ENCODE measurements at places on chromosomes 5 and 9.

- no peak for DNase-seq
Observed at GRCh38 chr5:142727735-142728047, 41.8 kb upstream of the FGF1 start.

DNA sequence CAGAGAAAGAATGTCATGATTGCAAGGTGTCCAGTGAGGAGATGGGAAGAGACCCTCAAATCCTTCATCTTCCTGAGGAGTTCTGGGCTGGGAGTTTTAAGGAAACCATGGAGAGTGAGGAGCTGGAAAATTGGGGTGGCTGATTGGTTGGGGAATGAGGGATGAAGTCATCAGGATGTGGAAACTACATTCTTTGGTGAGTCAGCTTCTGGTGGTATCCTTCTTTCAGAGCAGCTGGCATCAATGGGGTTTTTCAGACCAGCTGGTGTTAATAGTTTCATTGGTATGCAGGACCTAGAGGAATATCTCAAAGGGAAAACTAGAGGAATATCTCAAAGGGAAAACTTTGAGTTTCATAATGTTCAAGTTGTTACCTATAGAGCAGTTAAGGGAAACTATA lies 45.2 kb downstream of the RNF180 start:
- DNase-seq, result no peak

DNA sequence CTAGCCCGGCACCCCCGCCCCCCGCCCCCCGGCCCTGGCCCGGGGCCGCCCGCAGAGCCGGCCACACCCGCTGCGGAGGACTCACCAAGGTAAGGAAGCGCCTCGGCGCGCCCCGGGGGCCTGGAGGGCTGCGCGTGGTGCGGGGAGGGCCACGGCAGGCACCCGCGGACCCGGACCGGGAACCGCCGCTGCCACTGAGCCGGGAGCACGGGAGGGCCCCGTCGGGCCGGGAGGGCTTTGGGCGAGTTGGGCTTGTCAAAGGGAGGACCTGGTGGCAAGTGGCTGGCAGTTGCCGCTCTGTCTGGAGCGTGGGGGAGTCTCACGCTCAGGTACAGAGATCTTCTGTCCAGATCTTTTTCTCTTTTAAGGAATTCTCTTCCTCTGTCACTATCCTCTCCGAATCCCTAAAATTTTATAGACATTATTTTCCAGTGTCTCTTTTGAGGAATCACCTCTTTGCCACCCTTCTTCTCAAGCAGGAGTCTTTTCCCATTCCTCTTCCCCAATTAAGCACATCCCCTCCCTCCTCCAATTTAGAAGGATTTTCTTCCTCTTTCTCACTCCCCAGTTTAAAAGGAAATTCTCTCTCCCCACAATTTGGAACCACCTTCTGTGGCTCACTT lies 11.3 kb upstream of the LHX2 start:
- DNase-seq, result no peak

- DNase-seq, result no peak
Observed at GRCh38 chr5:134103397-134103796, 11.1 kb upstream of the TCF7 start.

- DNase-seq, result no peak
Observed at GRCh38 chr5:123813264-123813663, 301.3 kb downstream of the CSNK1G3 start.

DNA sequence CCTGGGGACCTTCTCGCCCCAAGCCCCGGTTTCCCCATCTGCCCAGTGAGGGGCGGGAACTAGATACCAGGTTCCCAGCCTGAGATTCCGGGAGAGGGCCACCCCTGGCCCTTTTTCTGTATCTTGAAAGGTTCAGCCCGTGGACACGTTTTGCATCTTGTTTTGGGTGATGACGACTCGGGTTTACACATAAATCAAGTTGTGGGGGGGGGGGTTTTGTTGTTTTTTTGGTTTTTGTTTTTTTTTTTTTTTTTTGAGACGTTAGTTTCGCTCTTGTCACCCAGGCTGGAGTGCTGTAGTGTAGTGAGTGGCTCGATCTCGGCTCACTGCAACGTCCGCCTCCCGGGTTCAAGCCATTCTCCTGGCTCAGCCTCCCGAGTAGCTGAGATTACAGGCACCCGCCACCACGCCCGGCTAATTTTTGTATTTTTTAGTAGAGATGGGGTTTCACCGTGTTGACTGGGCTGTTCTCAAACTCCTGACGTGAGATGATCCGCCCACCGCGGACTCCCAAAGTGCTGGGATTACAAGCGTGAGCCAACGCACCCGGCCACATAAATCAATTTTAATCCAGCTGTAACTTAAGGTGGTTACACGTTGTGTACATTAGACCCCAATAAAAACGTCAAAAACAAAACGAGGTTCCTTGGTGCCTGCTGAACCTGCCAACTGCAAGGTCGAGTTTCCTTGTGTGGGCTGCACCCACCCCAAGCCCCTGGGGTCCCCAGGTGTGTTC lies 1.1 kb upstream of the BRD3 start:
- DNase-seq, result no peak

GRCh38 chr9:108377382-108377781 lies 478.4 kb downstream of the ACTL7B start:
- no peak for DNase-seq

DNA sequence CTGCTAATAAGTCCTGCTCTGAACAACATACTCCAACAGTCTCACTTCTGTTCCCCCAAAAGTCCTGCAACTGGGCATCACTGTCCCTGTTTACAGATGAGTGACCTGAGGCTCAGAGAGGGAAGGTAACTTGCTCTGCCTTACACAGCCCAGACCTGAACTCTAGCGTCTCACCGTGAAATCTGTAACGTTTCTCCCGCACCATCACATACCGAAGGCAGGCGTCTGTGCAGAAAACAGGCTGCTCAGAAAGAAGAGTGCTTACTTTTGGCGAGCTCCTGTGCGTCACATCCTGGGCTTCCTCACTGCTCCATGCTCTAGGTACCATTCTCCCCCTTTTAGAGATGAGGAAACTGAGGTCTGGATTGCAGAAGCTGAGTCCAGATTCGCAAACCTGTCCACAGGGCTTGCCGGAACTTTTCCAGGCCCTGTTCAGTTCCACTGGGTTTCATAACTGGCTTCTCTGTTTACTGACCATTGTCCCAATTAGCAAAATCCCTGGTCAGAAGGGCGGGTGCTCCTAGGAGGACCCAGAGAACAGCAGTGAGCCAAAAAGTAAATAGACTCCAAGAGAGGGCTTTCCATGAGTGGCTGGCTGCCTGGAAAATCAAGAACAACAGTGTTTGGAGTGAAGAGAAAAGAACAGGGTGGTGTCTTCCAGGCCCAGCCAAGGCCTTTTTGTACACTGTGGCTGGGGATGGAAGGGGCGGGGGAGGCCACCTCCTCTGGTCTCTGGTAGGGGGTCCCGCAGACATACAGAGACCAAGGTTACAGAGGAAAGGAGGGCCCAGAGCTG lies 27.1 kb downstream of the GSN start:
- no peak for DNase-seq

DNA sequence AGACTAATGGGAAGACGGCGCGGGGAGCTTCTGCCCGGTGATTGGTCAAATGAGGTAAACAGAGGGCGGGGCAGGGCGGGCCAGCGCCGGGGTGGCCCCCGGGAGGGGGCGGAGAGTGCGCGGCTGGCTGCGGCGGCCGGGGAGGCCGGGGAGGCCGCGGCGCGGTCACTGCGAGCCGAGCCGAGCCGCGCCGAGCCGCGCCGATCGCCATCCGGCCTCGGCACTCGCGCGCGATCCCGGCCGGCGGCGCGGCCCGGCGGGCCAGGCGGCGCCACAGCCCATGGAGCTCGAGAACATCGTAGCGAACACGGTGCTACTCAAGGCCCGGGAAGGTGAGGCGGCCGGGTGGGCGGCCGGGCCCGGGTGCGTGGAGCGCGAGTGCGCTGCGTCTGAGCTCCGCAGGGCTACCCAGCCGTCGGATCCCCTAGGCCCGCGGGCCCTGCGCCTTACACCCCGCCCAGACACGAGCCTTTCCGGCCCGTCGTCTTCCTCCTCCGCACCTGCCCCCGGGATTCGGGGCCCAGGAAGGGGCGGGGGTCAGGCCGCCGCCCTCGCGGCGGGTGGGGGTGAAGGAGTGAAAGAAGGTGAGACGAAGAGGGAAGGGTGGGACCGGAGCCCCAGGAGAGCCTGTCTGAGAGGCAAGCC lies at the start of gene GRK6:
Gene GRK6 (plus strand): TSS at position 111 of the 645 bp plus-strand sequence. CDS start 170 bp downstream, at position 281.
- DNase-seq, result no peak

DNA sequence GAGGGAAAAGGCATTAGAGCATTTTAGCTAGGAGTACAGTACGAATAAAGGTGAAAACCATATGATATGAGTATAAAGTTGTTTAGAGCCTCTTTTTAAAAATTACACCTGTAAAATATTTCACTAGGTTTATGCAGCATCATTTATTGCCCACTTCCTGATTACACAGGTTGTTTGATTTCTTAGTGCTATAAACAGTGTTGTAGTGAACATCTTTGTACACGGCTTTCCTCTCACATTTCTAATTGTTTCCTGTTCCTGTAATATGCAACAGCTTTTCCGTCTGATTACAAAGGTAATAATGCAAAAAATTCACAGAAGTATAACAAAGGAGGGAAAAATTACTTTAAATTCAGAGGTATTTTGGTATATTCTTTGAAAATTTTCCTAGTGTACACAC lies 13.0 kb downstream of the STOM start:
- no peak for DNase-seq

DNA sequence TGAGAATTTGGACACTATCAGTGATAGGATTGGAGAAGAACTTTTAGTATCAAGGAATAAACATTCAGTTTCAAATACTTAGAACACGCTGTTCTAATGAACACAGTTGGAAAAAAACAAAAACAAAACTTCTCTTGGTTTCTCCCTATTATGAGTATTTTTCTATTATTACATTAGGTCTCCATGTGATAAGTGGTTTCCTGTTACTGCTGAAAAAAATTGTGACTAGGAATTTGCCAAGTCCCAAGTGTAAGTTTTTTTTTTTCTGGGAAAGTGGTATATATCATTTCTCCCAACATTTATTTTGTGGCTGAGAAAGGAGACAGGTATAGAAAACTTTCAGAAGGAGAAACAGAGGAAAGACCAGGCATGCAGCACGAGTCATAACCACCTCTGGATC lies 41.1 kb downstream of the PCSK1 start:
- no peak for DNase-seq

DNA sequence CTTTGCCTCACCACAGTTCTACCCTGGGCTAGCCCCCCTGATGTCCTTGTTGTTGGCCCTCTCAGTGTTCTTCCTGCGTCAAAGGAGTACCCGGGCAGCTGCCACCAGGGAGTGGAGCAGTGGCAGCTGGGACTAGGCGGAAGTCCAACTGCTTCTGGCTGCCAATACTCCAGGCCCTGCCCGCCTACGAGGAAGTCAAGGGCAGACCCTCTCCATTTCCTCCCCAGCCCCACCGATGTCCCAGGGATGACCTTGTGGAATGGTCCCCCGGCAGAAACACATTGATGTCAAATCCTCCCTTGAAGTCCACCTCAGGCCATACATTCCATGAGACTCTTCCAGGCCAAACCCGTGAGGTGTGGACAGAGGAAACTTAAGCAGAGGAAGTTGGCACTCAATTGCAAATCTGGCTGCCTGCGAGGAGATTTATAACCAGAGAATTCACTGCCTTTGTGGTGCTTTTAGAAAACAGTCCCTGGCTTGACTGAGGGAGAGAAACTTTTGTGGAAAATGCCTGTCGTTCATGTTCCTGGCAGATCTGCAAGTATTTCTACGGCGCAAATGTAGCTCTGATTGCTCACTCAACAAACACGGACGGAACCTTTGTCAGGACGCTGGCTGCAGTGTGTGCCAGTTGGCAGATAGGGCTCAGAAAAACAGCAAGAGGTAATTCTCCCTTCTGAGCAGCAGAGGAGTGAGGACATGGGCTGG lies 339.7 kb downstream of the RAB3C start:
- no peak for DNase-seq

GRCh38 chr5:64659289-64659688 lies 31.0 kb upstream of the SHISAL2B start:
- no peak for DNase-seq

DNA sequence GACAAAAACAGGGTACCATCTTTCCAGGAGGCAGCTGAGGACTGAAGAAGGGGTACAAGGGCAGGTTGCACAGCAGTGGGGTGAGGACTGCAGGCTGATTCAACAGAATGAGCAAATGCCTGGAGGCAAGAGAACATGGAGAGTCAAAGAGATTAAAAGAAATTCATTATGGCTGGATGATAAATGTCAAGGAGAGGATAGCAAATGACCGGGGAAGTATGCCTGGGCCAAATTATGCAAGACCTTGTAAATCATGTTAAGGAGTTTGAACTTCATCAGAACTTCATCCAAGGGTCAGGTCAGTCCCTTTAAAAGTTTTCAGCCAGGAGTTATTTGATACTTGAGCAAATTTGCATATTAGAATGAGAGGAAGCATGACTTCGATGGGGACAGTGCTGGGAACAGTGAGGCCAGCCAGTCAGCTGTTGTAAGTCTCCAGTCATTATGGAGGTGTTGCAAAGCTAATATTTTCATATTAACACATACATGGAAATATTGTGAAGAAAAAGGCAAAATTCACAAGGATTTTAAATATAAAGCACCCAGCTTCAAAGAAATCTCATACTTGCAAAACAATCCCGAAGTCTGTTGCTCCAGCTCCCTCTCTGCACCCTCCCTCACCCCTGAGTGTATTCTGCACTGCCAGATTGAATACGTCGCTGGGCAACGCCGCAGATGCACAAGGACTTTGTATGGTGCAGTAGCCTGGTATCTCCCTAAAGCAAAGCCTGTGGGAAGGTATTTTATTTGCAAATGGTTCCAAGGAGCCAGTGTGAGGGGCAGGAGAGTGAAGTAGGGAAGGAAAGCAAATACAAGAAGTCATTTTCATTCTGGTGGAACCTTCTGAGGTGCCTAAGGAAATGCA lies 509.8 kb upstream of the TLE4 start:
- no peak for DNase-seq

- DNase-seq, result no peak
Observed at GRCh38 chr5:176995896-176996767, 10.4 kb downstream of the UIMC1 start.

DNA sequence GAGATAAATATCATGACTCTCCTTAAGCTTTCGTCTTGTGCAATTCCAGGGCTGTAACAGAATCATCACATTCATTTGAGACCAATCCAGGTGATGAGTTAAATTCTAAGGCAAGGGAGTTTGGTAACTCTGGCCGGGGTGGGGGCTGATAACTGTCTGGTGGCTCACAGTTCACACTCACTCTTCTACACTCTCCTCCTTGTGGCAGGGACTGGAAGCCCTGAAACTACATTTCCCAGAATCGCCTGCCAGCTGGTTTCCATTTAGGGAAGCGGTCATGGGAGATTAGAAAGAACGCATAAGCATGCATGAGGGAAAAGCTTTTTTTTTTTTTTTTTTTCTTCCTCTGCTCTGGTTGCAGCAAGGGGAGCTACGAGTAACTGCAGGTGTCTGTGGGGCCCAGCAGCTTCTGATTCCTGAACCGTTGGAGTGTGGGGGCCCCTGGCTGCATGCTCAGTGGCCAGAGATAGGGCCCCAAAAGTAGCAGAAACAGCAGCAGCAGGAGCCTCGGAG lies 154.8 kb upstream of the TBC1D2 start:
- DNase-seq, result peak; percentile 23

- no peak for DNase-seq
Observed at GRCh38 chr5:6758236-6758635, 45.0 kb downstream of the TENT4A start.

GRCh38 chr5:95375591-95375990 lies 15.6 kb upstream of the FAM81B start:
- no peak for DNase-seq

DNA sequence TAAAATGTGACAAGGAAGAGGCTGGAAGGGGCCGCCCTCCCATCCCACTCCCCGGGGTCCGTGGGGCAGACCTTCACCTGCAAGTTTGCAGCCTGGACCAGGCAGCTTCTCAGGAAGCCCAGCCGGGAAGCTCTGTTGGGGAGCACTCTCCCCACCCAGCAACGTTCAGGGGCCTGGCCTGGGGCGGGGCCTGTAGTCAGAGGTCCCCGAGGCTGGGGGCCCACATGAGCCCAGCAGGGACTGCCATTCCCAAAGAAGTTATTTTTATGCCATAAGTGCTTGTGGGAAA lies 32.7 kb upstream of the NOTCH1 start:
- no peak for DNase-seq

Measured in frontal cortex (tissue), 4 donors.